Epithelial cell of umbilical artery (primary cell): ENCODE measurements at places on chromosomes 13 and 19. TPM values are rescaled to one million over a fixed set of nuclear protein-coding genes. Genes with fewer than 3 reads are reported as not detected.

The ALDH16A1 gene
- 40.3 and 62.9 TPM in 2 replicates for total RNA-seq

The ZNF20 gene
- 1.9 and 2.6 TPM in 2 replicates for total RNA-seq

The NXNL1 gene
- total RNA-seq, result not detected in 2 replicates

The DACT3 gene
- total RNA-seq, result 0.15 TPM in 1 of 2 replicates, not detected in the other

The ADGRL1 gene
- total RNA-seq, result 1.9 and 2.1 TPM in 2 replicates

The EDNRB gene
- under 0.01 and 1.1 TPM in 2 replicates for total RNA-seq

The KLK8 gene
- total RNA-seq, result not detected in 2 replicates

The ZNF345 gene
- 1.9 and 3.0 TPM in 2 replicates for total RNA-seq

The PSG4 gene
- total RNA-seq, result not detected in 2 replicates

The MISP3 gene
- total RNA-seq, result 0.61 TPM in 1 of 2 replicates, not detected in the other

The LRRC8E gene
- total RNA-seq, result 1.1 and 1.3 TPM in 2 replicates

The SLITRK1 gene
- total RNA-seq, result not detected in 2 replicates

The ZNF790 gene
- total RNA-seq, result 4.9 and 9.1 TPM in 2 replicates

The CEACAM8 gene
- total RNA-seq, result not detected in 2 replicates

The GAPDHS gene
- total RNA-seq, result not detected in 2 replicates

The KASH5 gene
- total RNA-seq, result not detected in 2 replicates

The EEF1AKMT1 gene
- total RNA-seq, result 5.5 and 11.7 TPM in 2 replicates

The NLRP7 gene
- total RNA-seq, result not detected in 2 replicates

The KLK1 gene
- not detected in 2 replicates for total RNA-seq

The ZNF121 gene
- 35.4 and 45.9 TPM in 2 replicates for total RNA-seq

The GFY gene
- total RNA-seq, result not detected in 2 replicates

The SIGLEC8 gene
- not detected in 2 replicates for total RNA-seq

The B3GNT3 gene
- total RNA-seq, result not detected in 2 replicates

The DIAPH3 gene
- total RNA-seq, result 11.4 and 12.0 TPM in 2 replicates

The MATK gene
- not detected in 2 replicates for total RNA-seq

The PDCD5 gene
- 159 and 160 TPM in 2 replicates for total RNA-seq

The IGFL1 gene
- total RNA-seq, result not detected in 2 replicates

The IGFL4 gene
- total RNA-seq, result 0.15 TPM in 1 of 2 replicates, not detected in the other

The ITM2B gene
- 105 and 113 TPM in 2 replicates for total RNA-seq

The SIGLEC12 gene
- not detected in 2 replicates for total RNA-seq

The HSD17B14 gene
- total RNA-seq, result 5.8 and 13.2 TPM in 2 replicates

The ACER1 gene
- not detected in 2 replicates for total RNA-seq

The TJP3 gene
- total RNA-seq, result not detected in 2 replicates

The SRRM5 gene
- total RNA-seq, result not detected in 2 replicates

The MAST1 gene
- total RNA-seq, result under 0.01 and 0.65 TPM in 2 replicates

The COL4A1 gene
- total RNA-seq, result 855 and 1,888 TPM in 2 replicates

The SYCN gene
- not detected in 2 replicates for total RNA-seq

The LPAR6 gene
- 19.2 and 24.3 TPM in 2 replicates for total RNA-seq

The MBD3L3 gene
- total RNA-seq, result not detected in 2 replicates

The PEG3 gene
- total RNA-seq, result 0.32 TPM in 1 of 2 replicates, not detected in the other

The MAP4K1 gene
- 0.15 TPM in 1 of 2 replicates, not detected in the other for total RNA-seq

The STAP2 gene
- 10.1 and 12.8 TPM in 2 replicates for total RNA-seq

The CYP2F1 gene
- not detected in 2 replicates for total RNA-seq

The IFNL1 gene
- total RNA-seq, result not detected in 2 replicates

The HS6ST3 gene
- 0.15 and 0.65 TPM in 2 replicates for total RNA-seq

The ZNF296 gene
- under 0.01 TPM in 1 of 2 replicates, not detected in the other for total RNA-seq

The PRODH2 gene
- total RNA-seq, result not detected in 2 replicates

The CCDC70 gene
- not detected in 2 replicates for total RNA-seq
